ENCODE measurements at places on chromosomes 7 and 10. TPM values are rescaled to one million over a fixed set of nuclear protein-coding genes. Genes with fewer than 3 reads are reported as not detected.
A peak's percentile ranks its signal among the peaks of the same experiment; 100 is the strongest.

DNA sequence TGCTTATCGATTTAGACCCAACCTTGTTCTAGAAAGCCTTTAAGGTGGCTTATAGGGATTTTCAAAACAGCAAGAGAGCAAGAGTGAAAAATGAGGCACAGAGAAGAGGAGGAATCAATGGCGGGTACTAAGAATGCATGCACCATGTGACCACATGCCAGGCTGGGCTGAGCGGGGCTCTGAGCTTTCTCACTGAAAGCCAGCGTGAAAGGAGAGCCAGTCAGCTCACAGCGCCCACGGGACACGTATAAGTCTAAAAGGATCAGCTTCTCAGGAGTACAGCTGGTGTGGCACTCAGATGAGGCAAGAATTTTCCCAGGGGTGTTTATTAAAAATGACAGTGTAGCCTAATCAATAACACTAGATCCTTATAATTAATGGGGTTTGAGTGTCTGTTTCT lies 114.3 kb downstream of the SLIT1 start:
- no peak overlapping the region for H3K27ac ChIP-seq
- H3K4me1 ChIP-seq, result no peaks in the 10 kb centered on the region
- H3K36me3 ChIP-seq, result no peaks in the 10 kb centered on the region
- peaks cover 8% of the 10 kb centered on the region for H3K27me3 ChIP-seq

DNA sequence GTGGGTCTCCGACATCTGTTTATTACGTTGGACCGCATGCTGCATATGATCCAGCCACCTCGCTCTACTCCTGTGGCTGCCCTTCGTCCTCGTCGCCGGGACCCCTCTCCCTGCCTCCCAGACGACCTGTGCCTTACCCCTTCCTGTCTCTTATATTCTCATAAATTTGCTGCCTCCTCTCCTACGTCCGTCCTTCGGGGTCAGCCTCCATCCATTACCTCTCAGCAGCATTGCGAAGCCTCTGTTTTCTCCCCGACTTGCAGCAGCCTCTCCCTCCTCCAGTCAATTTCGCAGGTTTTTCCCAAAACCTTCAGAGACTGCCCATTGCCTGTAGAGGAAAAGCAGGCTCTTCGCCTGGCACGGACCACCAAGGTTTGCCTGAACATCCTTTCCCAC lies 39.4 kb upstream of the LEP start:
- no peak overlapping the region for H3K27ac ChIP-seq
- no peaks in the 10 kb centered on the region for H3K4me1 ChIP-seq
- H3K4me3 ChIP-seq, result no peak overlapping the region
- H3K27me3 ChIP-seq, result peaks cover 34% of the 10 kb centered on the region

DNA sequence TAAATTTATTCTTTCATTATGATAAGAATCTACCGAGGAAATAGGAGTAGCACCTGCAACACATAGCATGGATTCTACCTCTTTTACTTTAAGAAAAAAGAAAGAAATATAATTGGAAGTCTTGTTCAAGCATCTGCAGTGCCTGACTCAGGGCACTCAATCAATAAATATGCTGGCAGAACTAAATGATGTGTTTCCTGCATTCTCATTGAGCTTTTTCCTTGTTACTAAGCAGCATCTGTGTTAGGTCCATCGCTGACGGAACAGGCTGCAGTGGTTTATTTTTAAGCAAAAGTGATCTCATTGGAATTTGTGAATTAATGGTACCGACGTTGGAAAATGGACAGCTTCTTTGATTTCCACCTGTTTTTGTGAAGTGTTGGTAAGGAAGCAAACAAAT lies 417.5 kb downstream of the DPP6 start:
- no peaks in the 10 kb centered on the region for H3K27me3 ChIP-seq
- no peaks in the 10 kb centered on the region for H3K4me1 ChIP-seq
- H3K36me3 ChIP-seq, result no peaks in the 10 kb centered on the region
- no peak overlapping the region for H3K4me3 ChIP-seq
- no peak for DNase-seq

GRCh38 chr10:3173171-3173878 lies 743 bp upstream of the PITRM1 start:
- H3K36me3 ChIP-seq, result peaks cover 16% of the 10 kb centered on the region
- H3K27me3 ChIP-seq, result no peaks in the 10 kb centered on the region
- peak overlapping the region; percentile 68 for H3K4me3 ChIP-seq
- DNase-seq, result no peak
- H3K4me1 ChIP-seq, result peaks cover 9% of the 10 kb centered on the region

GRCh38 chr7:132158841-132159240 lies 417.4 kb downstream of the PLXNA4 start:
- H3K4me1 ChIP-seq, result no peaks in the 10 kb centered on the region
- no peak overlapping the region for H3K4me3 ChIP-seq
- no peak overlapping the region for H3K27ac ChIP-seq

GRCh38 chr10:89592539-89592938 lies 52.5 kb downstream of the PANK1 start:
- H3K4me1 ChIP-seq, result no peaks in the 10 kb centered on the region
- no peak for DNase-seq
- peaks cover 15% of the 10 kb centered on the region for H3K36me3 ChIP-seq
- no peak overlapping the region for H3K27ac ChIP-seq

DNA sequence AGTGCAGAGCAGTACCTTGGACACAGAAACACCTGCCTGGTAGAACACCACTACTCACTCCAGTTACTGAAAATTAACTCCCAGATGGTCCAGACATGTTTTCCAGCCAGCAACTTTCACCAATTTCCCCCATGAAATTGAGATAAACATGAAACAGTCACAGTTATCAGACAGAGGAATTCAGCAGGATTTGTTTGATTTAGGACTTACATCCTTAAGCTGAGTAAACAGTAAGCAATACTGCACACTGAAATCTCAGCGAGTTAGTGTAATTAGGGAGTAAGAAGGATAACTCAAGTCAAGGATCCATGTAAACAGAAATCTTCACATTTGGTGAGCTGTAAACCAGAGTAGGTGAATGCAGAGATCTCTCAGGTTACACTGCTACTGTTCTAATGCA lies 353.5 kb downstream of the ELMO1 start:
- H3K36me3 ChIP-seq, result no peaks in the 10 kb centered on the region
- no peak overlapping the region for H3K27ac ChIP-seq
- DNase-seq, result no peak
- H3K27me3 ChIP-seq, result no peaks in the 10 kb centered on the region

GRCh38 chr10:66836057-66836456 lies 89.8 kb upstream of the LRRTM3 start:
- H3K4me1 ChIP-seq, result no peaks in the 10 kb centered on the region
- H3K27ac ChIP-seq, result no peak overlapping the region
- H3K27me3 ChIP-seq, result no peaks in the 10 kb centered on the region
- peak; percentile 23 for DNase-seq
- no peak overlapping the region for H3K4me3 ChIP-seq

GRCh38 chr7:42597300-42597699 lies 314.6 kb downstream of the C7orf25 start:
- no peaks in the 10 kb centered on the region for H3K4me1 ChIP-seq
- H3K36me3 ChIP-seq, result no peaks in the 10 kb centered on the region
- H3K4me3 ChIP-seq, result no peak overlapping the region

- H3K4me3 ChIP-seq, result no peak overlapping the region
- DNase-seq, result peak; percentile 88
- no peaks in the 10 kb centered on the region for H3K27me3 ChIP-seq
Measured at GRCh38 chr10:12710594-12711349, 290.7 kb downstream of the CCDC3 start.

DNA sequence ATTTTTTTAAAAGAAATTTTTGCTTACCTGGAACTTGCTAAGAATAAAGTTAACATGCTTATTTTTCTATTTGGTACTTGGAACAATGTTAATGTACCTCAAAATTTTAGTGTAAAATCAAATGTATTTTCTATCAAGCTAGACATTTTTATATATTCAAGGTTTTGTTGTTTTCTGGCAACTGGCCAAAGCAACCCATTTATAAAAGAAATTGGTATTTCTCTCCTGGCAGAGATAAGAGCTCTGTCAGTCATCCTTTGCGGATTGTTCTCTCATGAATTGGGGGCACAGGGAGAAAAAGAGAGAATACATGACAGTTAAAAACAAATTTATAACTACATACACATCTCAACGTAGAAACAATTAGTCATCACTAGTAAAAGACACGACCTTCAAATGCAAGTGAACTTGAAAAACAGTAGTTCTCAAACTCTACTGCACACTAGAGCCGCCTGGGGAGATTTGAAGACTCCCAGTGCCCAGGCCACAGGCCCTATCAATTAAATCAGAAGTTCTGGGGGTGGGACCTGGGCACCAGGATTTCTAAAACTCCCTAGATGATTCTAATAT lies 152.4 kb upstream of the LAMB4 start:
- H3K27me3 ChIP-seq, result no peaks in the 10 kb centered on the region
- no peaks in the 10 kb centered on the region for H3K4me1 ChIP-seq
- DNase-seq, result no peak
- H3K4me3 ChIP-seq, result no peak overlapping the region
- H3K36me3 ChIP-seq, result no peaks in the 10 kb centered on the region

GRCh38 chr10:63866075-63866746 lies 345.0 kb downstream of the REEP3 start:
- 0 out of 2 replicates have a peak overlapping the region, but pooled peaks have one; percentile 25 for H3K4me3 ChIP-seq
- peak; percentile 79 for DNase-seq
- peaks cover 48% of the 10 kb centered on the region for H3K27me3 ChIP-seq
- H3K36me3 ChIP-seq, result no peaks in the 10 kb centered on the region

- no peaks in the 10 kb centered on the region for H3K36me3 ChIP-seq
- DNase-seq, result no peak
- H3K4me1 ChIP-seq, result no peaks in the 10 kb centered on the region
- H3K27me3 ChIP-seq, result no peaks in the 10 kb centered on the region
- no peak overlapping the region for H3K27ac ChIP-seq
- H3K4me3 ChIP-seq, result no peak overlapping the region
Measured at GRCh38 chr7:18570441-18570840, 74.9 kb downstream of the HDAC9 start.

GRCh38 chr10:132066186-132066585 lies 440 bp downstream of the JAKMIP3 start:
- H3K27me3 ChIP-seq, result 0 out of 2 replicates have a peak, but pooled peaks cover 4% of the 10 kb centered on the region
- no peaks in the 10 kb centered on the region for H3K36me3 ChIP-seq
- H3K27ac ChIP-seq, result peak overlapping the region; percentile 63
- peak; percentile 51 for DNase-seq

DNA sequence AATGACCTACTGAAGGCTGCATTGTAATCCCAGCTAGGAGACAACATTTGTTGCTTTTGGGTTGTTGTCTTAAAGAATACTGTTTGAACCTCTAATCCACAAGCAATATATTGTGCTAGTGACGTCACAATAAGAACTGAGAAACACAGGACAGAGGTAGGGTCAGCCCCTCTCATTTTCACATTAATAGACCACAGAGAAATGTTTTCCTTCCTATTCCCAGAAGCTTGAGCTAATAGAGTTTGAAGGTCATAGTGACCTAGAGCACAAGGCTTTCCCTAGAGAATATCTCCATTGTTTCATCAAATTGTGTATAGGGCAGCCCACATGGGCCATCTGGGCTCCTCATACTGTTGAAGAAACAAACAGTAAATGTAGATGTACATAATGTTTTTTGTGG lies 300.9 kb upstream of the AKR1E2 start:
- H3K36me3 ChIP-seq, result no peaks in the 10 kb centered on the region
- no peaks in the 10 kb centered on the region for H3K27me3 ChIP-seq
- no peak overlapping the region for H3K27ac ChIP-seq
- no peak overlapping the region for H3K4me3 ChIP-seq

DNA sequence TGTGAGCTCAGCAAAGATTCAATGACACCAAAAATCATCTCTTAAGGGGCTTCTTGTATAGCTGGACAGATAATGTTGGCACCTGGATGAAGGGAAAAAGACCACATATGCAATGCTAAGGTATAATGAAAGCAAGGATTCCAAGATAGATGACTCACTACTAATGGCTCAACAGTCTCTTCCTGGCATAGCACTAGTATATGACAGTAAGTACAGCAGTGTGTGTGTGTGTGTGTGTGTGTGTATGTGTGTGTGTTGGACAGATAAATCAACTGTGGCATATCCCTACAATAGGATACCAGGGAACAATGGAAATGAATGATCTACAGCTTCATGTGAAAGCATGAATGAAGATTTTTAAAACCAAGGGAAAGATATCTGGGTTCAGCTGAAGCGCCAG lies 257.1 kb downstream of the SFMBT2 start:
- no peak for DNase-seq
- no peaks in the 10 kb centered on the region for H3K36me3 ChIP-seq
- no peaks in the 10 kb centered on the region for H3K4me1 ChIP-seq
- no peak overlapping the region for H3K27ac ChIP-seq
- no peak overlapping the region for H3K4me3 ChIP-seq

DNA sequence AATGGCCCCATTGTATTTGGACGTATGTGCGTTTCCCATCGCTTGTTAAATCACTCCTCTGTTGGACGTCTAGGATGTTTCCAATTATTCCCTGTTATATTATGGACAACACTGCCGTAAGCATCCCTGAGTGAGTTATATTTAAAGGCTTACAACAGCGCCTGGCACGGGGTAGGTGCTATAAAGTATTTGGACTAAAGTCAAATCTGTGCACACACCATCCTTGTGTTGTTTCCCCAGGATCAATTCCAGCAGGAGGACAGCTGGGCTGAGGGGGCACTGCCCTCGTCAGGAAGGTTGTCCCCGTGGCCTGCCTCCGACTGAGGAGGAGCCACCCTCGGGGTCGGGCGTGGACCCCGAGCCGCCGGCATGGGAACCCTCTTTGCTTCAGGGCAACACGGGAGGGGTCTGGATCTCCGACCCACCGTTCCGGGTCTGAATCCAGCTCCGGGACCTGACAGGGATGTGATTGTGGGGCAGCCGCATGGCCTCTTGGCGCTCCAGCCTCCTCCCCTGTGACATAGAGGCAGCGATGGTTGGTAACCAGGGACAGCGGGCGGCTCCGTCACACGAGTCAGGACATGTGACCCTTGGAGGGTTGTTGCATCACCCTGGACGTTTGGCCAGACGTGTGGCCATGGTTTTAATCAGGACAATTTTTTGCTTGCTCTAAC lies 1.5 kb upstream of the JAKMIP3 start:
- H3K27ac ChIP-seq, result no peak overlapping the region
- H3K27me3 ChIP-seq, result no peaks in the 10 kb centered on the region
- no peak overlapping the region for H3K4me3 ChIP-seq
- no peaks in the 10 kb centered on the region for H3K36me3 ChIP-seq
- no peak for DNase-seq

Gene CTTNBP2
- not detected for polyA plus RNA-seq

Gene ZPBP
- polyA plus RNA-seq, result not detected

Gene KLF14
- polyA plus RNA-seq, result 0.25 TPM

Gene TWIST1
- 17.5 TPM for polyA plus RNA-seq

Gene GNGT1
- not detected for polyA plus RNA-seq

Gene ARHGEF5
- polyA plus RNA-seq, result 2.9 TPM

Gene PNLIPRP1
- not detected for polyA plus RNA-seq

Gene SCART1
- polyA plus RNA-seq, result 0.15 TPM

Gene LRRC18
- polyA plus RNA-seq, result not detected

Gene TRIM50
- not detected for polyA plus RNA-seq

Gene SVOPL
- polyA plus RNA-seq, result not detected

Gene STAMBPL1
- 13.3 TPM for polyA plus RNA-seq

Gene CCL24
- polyA plus RNA-seq, result not detected

Gene USP6NL
- polyA plus RNA-seq, result 4.8 TPM

Data from GM23248 (cell line).